Vagina (tissue), 2 donors: ENCODE measurements at places on chromosomes 3 and 15. TPM values are rescaled to one million over a fixed set of nuclear protein-coding genes. Genes with fewer than 3 reads are reported as not detected.

Gene KNL1
- total RNA-seq, result 3.4 TPM

GRCh38 chr3:16864610-16865313, 20.0 kb upstream of the PLCL2 start:
- H3K27ac ChIP-seq, result no peak overlapping the region
- no peaks in the 10 kb centered on the region for H3K27me3 ChIP-seq
- no peaks in the 10 kb centered on the region for H3K4me1 ChIP-seq
- DNase-seq, result no peak
- H3K4me3 ChIP-seq, result no peak overlapping the region

DNA sequence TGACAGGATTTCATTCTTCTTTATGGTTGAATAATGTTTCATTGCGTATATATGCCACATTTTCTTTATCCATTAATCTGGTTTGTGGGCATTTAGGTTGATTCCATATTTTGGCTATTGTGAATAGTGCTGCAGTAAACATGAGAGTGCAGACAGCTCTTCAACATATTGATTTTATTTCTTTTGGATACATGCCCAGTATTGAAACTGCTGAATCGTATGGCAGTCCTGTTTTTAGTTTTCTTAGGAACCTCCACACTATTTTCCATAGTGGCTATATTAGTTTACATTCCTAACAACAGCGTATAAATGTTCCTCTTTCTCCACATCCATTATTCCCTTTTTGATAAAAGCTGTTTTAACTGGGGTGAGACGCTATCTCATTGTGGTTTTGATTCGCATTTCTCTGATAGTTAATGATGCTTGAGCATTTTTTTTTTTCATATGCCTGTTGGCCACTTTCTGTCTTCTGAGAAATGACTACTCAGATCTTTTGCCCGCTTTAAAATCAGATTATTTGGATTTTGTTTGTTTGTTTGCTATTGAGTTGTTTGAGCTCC, 21.7 kb downstream of the AQP9 start:
- no peak for DNase-seq
- no peaks in the 10 kb centered on the region for H3K36me3 ChIP-seq
- no peak overlapping the region for H3K27ac ChIP-seq
- H3K27me3 ChIP-seq, result no peaks in the 10 kb centered on the region
- H3K4me3 ChIP-seq, result no peak overlapping the region

GRCh38 chr15:63411866-63412265, 30.2 kb upstream of the CA12 start:
- DNase-seq, result no peak
- no peak overlapping the region for H3K4me3 ChIP-seq
- no peaks in the 10 kb centered on the region for H3K27me3 ChIP-seq

Gene RHOV
- total RNA-seq, result 32.9 TPM

DNA sequence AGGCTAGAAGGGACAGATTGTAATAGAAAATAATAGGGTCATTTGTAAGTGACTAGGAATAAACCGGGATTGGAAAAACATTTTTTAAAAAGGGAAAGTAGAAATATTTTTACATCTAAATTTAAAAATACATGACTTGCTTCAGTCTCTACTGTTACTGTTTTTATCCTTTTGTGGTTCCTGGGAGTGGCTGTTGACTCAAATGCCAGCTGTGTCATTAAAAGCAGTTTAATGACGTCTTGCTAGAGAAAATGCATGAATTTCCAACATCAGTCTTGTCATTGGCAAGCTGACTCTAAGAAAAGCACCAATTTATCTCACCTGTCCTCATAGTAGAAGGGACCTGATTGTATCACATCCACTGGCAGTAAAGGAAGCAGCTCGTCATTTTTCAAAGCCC, 16.7 kb upstream of the LCMT2 start:
- no peak overlapping the region for H3K4me3 ChIP-seq
- peaks cover 9% of the 10 kb centered on the region for H3K36me3 ChIP-seq
- no peaks in the 10 kb centered on the region for H3K27me3 ChIP-seq
- no peak overlapping the region for H3K27ac ChIP-seq

Gene GRM7
- total RNA-seq, result 2.0 TPM
